ENCODE measurements at places on chromosomes 11 and 22.

DNA sequence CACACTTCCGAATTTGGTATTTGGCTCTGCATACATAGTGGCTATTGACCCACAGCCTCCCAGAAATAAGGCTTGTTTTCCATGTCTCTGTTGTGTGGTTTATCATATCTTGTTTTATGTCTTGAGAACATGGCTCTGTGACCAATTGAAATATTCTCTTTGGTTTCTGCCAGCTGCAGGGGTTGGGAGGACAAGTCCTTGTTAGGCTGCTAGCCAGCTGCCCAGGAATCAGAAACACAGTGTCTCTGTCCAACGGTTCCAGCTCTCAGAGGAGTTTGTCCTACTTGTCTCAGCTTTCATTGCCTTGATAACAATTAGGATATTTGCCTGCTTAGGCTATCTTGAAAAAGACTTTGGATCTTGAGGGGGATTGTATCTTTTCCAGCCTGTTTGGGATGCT lies 6.0 kb upstream of the SLC7A4 start:
- no peak for DNase-seq

GRCh38 chr11:17629113-17629512 lies 82.1 kb downstream of the OTOG start:
- DNase-seq: no peak

GRCh38 chr11:134669796-134670195 lies 257.8 kb upstream of the B3GAT1 start:
- no peak for DNase-seq

- no peak for DNase-seq
Measured at GRCh38 chr11:71477641-71478527, 24.9 kb downstream of the NADSYN1 start.

DNA sequence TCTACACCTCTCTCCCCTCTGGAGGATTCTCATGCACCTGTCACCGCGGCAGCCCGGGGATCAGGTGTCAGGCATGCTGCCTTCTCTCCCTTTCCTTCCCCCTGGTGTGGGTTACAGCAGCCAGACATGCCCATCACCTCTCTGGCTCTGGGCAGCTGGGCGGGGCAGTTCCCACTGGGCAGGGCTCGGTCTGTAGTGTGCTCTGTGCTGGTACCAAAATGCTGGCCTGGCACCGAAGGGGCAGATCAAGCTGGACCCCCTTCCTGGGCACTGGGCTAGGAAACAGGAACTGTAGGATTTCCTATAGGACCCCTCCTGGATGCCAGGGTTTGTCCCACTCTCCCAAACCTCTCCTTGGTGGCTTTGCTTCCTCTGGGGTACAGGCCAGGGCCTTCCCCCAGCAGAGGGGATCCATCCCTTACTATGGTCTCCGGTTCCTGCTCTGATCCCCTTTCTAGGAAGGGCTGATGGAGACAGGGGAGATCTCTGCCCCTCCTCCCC lies 821 bp downstream of the GAL3ST1 start:
- DNase-seq: peak; percentile 0

GRCh38 chr22:43446916-43447315 lies 35.1 kb downstream of the MPPED1 start:
- DNase-seq: peak; percentile 75

- no peak for DNase-seq
Measured at GRCh38 chr11:85795712-85796487, 15.0 kb downstream of the SYTL2 start.

GRCh38 chr22:23196165-23196564 lies 15.9 kb downstream of the BCR start:
- DNase-seq: no peak

DNA sequence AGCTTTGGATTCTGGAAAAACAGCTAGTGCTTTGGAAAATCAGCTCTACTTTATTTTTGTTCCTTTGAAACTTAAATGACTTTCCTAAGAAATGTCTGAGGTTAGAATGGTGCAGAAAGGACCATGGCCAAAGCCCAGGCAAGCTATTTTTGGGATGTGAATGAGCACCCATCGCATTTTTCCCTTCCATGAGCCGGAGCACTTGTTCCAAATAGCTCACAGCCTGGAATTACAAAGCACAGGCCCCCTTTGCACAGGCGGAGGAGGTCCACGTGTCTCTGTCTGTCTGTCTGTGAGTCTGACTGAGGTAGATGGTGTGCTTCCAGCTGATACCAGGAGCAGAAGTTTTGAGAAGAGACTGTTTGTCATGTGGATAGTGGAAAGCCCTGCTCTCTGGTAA lies 50.7 kb downstream of the MICAL2 start:
- DNase-seq: no peak

GRCh38 chr11:68436162-68436888 lies 24.2 kb upstream of the PPP6R3 start:
- DNase-seq: no peak

GRCh38 chr11:70399681-70400112 lies 1.4 kb downstream of the CTTN start:
- DNase-seq: no peak

- no peak for DNase-seq
Measured at GRCh38 chr11:75813124-75813523, 1.9 kb upstream of the UVRAG start.

- no peak for DNase-seq
Measured at GRCh38 chr11:130315354-130315970, 745 bp upstream of the ZBTB44 start.

DNA sequence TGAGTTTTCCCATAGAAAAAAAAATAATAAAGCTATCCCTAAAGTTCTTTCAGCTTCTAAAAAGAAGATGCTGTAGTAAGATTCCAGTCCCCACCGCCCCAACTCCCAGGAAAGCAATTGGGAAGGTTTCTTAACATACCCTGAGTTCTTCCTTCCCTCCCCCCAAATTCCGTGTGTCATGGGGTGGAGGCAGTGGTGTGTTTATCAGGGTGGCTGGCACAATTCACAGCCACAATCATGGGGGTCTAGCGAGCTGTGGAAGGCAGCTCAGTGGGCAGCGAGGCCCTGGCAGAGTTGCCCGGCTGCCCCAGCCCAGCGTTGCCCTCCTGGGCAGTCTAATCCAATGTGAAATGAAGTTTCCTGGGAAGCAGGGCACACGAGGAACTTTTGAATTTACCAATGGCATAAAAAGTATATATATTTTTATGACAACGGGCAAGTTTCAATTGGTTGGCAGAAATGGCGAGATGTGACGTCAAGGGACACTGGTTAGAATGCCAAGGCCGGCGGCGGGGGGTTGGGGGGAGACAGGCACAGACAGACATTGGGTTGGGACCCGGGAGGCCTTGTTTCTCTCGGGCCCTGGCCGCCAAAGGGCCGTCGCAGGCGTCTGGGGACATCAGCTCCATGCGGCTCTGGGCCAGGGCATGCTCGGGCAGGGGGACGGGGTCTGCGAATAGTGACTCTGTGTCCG lies 80.7 kb upstream of the PPARA start:
- peak; percentile 80 for DNase-seq

DNA sequence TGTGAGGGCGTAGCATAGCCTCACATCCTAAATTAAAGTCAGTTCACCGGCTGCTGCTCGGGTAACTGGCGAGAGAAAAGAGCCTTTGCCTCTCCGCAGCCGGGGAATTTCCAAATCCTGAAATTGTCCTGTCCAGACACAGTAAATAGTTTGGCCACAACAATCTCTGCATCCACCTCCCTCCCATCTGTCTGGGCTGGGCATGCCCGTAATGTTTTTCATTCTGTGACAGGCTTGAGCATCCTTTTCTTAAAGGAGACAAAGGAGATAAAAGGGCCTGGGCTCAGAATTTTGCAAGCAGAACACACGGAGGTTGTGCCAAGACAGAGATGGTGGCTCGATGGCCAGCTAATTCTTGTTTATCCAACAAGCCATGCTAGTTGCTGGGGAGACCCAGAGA lies 19.2 kb upstream of the CBX6 start:
- DNase-seq: no peak

- DNase-seq: no peak
Measured at GRCh38 chr22:28464127-28464526, 215.5 kb downstream of the TTC28 start.

GRCh38 chr11:17547051-17547577 lies at the start of gene OTOG:
TSS of gene OTOG (plus strand) at chr11:17547259. CDS start at chr11:17547373, 114 bp downstream.
- peak; percentile 45 for DNase-seq

DNA sequence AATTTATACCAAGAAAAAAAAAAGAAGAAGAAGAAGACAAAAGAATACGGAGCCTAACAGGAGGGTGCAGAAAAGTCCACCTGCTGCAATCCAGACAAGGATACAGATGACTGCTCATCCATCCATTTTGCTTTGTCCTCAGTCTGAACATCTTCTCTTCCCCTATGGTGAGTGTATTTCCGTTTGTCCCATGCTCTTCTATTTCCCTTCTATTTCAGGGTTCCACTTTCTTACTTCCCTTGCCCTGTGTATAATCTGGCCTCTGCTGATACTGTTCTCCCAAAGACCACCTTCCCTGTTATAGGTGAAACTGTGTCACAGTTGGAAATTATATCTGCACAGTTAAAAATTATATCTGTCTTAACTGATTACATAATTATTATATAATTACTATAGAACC lies 48.7 kb upstream of the USP47 start:
- no peak for DNase-seq

- no peak for DNase-seq
Measured at GRCh38 chr11:8325591-8326304, 62.1 kb upstream of the LMO1 start.

DNA sequence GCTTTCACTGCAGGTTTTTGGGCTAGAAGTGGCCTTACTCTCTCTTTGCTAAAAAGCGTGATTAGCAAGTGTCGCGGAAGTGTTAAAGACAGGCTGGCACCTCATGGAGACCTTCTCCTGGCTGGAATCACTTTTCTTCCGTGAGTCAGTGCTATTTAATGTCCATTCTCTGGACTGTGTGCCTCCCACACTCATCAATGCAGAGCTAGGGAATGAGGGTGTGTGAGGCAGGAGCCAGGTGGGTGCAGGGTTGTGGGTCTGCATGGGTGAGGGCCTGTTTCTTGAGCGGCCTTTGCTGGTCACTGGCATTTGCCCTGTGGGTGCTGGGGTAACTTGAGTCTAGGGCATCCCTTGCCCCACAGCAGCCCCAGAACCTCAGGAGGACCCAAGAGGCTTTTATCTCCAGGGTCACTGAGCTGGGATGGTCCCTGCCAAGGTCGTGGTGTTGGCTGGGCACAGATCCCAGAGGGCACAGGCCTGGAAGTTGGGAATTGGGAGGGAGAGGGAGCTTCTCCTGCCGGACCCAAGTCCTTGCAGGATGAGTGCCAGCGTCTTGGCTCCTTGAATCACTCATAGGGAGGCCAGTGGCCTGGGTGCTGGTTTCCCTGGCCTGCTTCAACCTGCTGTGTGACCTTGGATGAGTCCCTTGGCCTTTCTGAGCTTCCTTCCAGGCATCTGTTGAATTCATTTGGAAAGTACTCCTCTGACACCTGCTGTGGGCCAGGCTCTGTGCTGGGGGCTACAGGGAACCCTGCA lies 30.0 kb downstream of the KIAA1671 start:
- no peak for DNase-seq

GRCh38 chr11:14424096-14424495 lies 65.1 kb upstream of the RRAS2 start:
- no peak for DNase-seq

DNA sequence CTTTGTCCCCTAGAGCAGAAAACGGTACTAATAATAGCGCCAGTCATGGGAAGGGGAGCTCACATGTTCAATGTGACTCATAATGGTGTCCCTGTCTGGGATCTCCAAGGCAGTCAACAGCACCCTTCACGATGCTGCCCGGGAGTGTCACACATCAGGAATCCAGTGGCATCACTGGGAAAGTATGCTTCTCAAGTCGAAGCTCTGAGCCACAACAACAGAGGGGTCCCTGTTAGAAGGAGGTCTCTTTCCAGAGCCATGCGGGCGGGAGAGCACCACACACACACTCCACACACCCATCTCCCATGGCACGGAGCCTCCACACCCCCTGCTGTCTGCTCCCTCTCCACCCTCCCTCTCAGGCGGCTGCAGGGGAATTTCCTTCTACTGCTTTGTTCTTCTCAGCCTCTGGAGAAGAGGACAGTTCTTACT lies 119.7 kb downstream of the ETS1 start:
- DNase-seq: no peak

- DNase-seq: no peak
Measured at GRCh38 chr11:9118277-9118676, 26.9 kb upstream of the SCUBE2 start.

GRCh38 chr11:86483940-86484794 lies 109.5 kb downstream of the CCDC81 start:
- no peak for DNase-seq

- DNase-seq: no peak
Measured at GRCh38 chr22:45672564-45673481, 1.2 kb downstream of the ATXN10 start.
